ENCODE measurements at places on chromosomes 4 and X.

DNA sequence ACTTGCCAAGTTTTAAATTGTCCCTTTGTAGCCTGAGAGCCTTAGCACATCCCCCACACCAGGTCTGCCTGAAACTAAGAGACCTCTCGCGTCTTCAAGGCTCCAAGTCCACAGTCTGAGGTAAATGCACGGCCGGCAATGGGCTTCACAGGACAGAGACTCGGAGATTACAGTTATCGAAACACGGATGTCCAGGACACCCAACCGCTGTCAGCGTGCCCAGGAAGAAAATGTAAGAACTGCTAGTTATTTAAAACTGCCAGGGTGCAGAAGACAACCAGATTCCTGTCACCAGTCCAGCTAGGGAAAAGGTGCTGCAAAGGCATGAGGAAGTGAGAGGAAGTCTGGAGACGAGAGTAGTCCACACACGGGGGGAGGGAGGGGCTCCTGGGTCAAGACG is 28.9 kb downstream of the ZNF827 start:
- no peak for DNase-seq

- no peak for DNase-seq
These were observed 206.5 kb upstream of the PDE5A start for GRCh38 chr4:119834906-119835612.

DNA sequence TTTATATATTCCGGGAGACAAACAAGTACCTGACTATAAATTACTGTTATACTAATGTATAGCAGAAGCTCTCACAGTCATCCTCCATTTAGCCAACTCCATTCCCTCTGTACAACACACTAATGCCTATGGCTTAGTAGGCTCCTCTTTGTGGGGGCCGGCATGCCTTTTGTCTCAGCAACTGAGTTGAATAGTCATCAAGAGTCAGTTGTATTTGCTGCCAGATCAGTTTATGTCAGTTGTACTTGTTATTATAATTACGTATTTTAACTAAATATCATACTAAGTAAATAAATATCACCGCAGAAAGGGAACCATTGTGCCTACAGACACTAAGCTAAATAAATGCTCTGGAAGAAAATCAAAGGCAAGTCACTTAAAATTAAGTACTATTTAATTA is 9.9 kb downstream of the PRMT9 start:
- no peak for DNase-seq

- no peak for DNase-seq
These were observed 131.9 kb downstream of the RTL3 start for GRCh38 chrX:78527263-78527662.

DNA sequence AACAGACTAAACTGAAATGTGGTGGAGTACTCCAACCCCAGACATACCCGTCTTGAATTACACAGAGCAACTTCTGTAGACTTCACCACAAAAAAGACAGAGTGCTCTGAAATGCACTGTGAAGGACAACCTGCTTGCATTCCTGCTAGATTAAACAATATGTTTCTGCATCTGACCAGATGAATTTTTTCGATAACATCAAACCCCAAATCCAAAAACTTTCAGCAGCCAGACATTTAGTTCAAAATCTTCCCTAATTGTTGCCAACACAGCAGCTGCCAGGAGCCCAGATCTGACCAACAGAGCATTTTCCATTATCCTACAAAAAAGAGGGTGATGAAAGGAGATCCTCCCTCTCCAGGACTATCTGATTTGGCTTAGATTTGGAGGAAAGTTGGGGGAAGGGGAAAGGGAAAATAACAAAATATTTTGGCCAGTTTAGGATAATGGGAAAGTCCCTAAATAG is 356.5 kb downstream of the PDGFC start:
- DNase-seq, result no peak

- DNase-seq, result peak; percentile 29
These were observed at the start of gene HPGD for GRCh38 chr4:174522183-174523024. HPGD (minus strand) TSS chr4:174522488; CDS start chr4:174522451, 37 bp downstream.

DNA sequence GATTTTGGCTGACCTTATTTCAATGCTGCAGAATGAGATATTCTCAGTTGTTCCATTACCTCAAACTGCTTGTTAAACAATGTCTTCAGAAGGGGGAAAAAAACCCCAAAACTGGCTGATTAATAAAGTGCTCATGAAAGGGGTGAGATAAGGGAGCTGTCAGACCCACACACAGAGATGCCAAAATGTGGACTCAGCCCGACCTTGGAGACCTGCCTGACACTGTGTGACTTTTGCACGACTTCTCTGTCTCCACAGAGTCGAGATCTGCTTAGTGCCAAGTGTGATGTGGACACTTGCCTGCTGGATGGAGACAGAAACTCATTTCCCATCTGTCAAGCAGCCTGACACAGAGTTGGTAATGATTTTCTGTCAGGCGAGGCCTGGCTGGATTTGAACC is 31.5 kb downstream of the REELD1 start:
- DNase-seq, result no peak

DNA sequence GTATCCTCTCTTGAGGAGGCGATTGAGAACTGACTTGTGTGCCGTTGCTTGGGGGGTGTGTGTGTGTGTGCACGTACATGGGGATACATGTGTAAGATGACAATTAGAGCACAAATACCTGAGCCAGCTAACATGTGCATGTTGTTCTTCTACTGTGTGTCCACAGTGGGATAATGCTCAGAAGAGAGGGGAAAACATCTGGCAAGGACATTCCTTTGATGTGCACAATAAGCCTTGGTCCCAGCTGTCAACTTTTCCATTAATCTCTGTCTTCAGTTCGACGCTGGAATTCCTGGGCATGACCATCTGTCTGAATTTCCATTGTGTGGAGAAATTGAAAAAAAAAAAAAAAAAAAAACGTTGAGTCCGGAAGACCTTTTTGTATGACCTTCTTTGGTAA is 592.0 kb upstream of the GALNTL6 start:
- no peak for DNase-seq

- no peak for DNase-seq
These were observed 583 bp downstream of the GABRE start for GRCh38 chrX:151973851-151974335.

GRCh38 chr4:76751612-76752343 is 146.2 kb downstream of the SOWAHB start:
- no peak for DNase-seq

- DNase-seq, result peak; percentile 37
These were observed 21.7 kb upstream of the MTM1 start for GRCh38 chrX:150546711-150547153.

- DNase-seq, result no peak
These were observed 128.6 kb downstream of the SHROOM3 start for GRCh38 chr4:76563454-76564122.

- no peak for DNase-seq
These were observed 16.0 kb upstream of the SH3TC1 start for GRCh38 chr4:8182858-8183725.

GRCh38 chr4:41535911-41536371 is 2.0 kb upstream of the LIMCH1 start:
- no peak for DNase-seq

DNA sequence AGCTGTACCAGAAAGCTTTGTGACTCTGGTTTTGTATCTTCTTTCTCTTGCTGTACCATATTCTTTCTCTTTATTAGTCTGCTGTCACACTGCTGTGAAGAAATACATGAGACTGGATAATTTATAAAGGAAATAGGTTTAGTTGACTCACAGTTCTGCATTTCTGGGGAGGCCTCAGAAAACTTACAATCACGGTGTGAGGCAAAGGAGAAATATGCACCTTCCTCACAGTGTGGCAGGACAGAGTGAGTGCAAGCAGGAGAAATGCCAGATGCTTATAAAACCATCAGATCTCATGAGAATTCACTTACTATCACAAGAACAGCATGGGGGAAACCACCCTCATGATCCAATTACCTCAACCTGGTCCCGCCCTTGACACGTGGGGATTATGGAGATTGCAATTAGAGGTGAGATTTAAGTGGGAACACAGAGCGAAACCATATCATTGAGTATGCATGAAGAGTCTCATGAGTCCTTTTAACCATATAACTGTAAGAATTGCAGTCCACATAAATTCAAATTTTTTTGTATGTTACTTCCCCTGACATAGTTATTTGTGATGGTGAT is 67.4 kb upstream of the INPP4B start:
- DNase-seq, result no peak

GRCh38 chr4:8296491-8296890 is 26.9 kb downstream of the HTRA3 start:
- no peak for DNase-seq

DNA sequence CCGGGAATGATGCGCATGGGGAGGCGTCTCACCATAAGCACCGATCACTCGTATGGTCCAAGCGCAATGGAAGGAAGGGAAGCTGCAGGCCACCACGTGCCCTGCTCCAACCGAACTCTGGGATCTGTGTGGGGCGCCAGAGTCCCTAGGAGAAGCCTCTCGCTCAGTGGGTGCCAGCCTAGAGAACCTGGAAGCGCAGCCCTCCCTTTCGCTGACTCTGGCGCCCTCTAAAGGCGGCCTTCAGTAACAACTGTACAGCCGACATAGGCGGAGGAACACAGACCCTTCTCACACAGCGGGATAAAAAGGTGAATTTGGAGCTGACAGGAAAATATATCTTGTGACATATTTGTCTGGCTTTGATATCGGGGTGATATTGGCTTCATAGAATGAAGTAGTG is 76.0 kb downstream of the INTS6L start:
- DNase-seq, result peak; percentile 43
